ENCODE measurements at places on chromosomes 2 and 18.

DNA sequence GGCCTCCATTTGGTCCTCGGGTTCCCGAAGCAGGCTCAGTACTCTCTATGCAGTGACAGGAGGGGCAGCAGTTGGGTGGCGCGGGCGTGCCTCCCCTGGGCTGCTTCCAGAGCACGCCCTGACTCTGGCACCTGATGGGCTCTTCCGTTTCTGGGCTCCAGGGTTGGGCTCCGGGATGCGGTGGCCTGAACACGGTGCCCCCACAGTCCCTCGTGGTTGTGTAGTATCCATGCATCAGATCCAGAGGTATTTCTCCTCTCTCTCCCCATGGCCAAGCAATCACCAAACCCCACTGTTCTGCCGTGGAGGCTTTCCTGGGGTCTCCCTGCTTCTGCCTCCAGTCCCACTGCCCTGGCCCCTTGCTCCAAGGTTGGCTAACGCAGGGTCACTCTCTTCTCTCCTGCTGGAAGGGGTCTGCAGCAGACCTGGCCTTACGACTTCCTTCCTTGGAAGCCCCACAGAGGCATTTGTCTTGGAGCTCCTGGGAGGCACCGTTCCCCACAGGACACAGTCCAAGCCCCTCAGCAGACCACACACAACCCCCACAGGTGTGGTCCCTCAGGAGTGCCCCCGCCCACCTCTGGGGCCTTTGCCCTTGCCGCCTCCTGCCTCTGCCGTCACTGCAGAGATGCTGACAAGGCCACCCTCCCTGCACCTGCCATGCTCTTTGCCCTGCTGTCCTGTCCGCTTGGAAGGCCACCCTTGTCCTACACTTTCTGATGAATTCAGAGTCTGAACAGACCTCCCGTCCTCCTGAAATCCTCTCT, 136.6 kb upstream of the ASB18 start:
- DNase-seq = no peak

GRCh38 chr2:25207078-25207545, 38.7 kb upstream of the POMC start:
- DNase-seq = no peak

DNA sequence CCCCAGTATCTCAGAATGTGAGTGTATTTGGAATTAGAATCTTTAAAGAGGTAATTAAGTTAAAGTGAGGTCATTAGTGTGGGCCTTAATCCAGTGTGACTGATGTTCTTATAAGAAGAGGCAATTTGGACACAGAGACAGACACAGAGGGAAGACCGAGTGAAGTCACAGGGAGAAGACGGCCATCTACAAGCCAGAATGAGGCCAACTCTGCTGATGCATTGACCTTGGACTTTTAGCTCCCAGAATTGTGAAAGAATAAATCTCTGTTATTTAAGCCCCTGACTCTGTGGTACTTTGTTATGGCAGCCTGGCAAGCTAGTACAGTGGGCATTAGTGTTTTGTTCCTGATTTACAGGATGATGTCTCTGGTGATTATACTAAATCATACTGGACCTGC, 64.6 kb downstream of the LTBP1 start:
- DNase-seq = no peak

- DNase-seq = no peak
Measured at GRCh38 chr2:125041846-125042245, 1016.8 kb downstream of the CNTNAP5 start.

DNA sequence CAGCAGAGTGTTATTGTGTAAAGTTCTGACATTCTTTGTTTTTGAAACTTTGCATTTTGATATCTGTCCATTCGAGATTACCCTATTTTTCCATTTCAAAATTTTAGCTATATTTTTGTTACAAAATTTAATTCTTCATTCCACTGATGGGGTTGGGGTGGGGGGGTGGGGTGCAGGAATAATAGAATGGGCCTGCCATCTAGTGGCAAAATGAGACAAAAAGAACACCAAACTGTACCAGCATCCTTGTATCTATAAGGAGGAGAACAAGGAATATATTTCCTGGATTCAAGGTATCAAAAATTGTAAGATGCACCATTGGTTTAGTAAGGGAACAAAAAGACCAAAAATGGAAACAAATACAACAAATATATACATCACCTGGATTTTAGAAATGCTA, 27.9 kb upstream of the TTR start:
- DNase-seq = no peak

GRCh38 chr2:178194600-178195389, 483 bp downstream of the OSBPL6 start:
- DNase-seq = peak; percentile 51

- DNase-seq = no peak
Measured at GRCh38 chr2:144517866-144518747, 1.8 kb downstream of the ZEB2 start.

GRCh38 chr2:118242216-118242615, 153.9 kb downstream of the INSIG2 start:
- no peak for DNase-seq

DNA sequence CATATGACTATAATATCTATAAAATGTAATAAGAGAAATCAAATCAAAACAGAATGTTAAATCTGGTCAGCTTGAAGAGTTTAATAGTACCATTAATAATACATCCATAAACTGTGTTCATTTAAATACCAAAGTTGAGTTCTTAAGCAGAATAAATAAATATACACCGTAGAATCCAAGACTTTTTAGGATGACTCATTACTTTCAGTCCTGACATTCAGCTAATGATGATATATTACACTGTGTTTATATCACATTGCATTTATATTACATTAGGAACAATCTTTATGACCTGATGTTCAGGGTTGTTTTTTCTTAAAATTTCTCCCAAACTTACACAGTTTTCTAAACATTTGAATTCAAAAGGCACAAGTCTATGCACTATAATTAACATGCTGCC, 331.3 kb downstream of the SS18 start:
- DNase-seq = no peak
